ENCODE measurements at places on chromosomes 6 and 20. TPM values are rescaled to one million over a fixed set of nuclear protein-coding genes. Genes with fewer than 3 reads are reported as not detected.

SMPDL3A gene
- not detected for polyA plus RNA-seq

CTCFL gene
- polyA plus RNA-seq, result 0.20 TPM

COL11A2 gene
- 0.03 TPM for polyA plus RNA-seq

RBM24 gene
- 0.09 TPM for polyA plus RNA-seq

ISM1 gene
- not detected for polyA plus RNA-seq

BANF2 gene
- polyA plus RNA-seq, result not detected

TPBG gene
- polyA plus RNA-seq, result 0.66 TPM

ZNF311 gene
- not detected for polyA plus RNA-seq

MPIG6B gene
- polyA plus RNA-seq, result not detected

- no peak for DNase-seq
These were observed 18.8 kb downstream of the SAMHD1 start for GRCh38 chr20:36932476-36933426.

DNA sequence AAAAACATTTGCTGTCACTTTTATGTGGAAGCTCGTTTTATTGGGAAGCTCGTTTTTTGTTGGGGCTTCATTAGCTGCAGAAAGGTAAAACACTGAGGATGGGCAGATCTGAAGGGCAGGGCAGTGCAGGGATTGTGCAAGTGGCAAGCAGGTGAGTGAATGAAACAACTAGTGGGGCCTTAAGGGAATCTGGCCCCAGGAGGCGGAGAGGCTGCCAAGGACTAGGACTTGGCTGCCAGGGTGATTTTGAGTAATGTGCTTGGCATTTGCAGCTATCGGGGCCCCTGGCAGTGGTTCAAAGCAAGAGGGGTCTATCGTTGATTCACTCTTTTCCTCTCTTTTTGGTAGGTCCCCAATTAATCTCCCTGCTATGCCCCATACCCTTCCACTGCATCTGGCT is 11.5 kb downstream of the IL22RA2 start:
- DNase-seq, result no peak

GRCh38 chr6:15796844-15797243 is 134.0 kb upstream of the DTNBP1 start:
- DNase-seq, result no peak

DNA sequence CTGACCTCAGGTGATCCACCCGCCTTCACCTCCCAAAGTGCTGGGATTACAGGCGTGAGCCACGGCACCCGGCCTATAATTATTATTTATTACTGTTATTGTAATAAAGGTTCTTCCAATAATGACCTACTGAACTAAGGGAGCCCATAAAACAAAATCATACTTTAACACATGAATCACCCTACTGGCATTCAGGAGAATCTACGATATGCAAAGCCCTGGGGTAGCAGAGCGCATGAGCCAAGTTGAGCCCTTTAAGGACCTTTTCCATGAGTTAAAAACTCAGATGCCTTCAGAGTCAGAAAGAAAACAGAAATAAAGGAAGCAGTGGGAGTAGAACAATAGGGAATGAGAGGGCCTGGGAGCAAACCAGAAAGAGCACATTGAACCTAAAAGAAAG is 41.5 kb downstream of the SNRPB start:
- no peak for DNase-seq

GRCh38 chr6:12842114-12842513 is 125.5 kb downstream of the PHACTR1 start:
- DNase-seq, result no peak

- no peak for DNase-seq
These were observed 2.2 kb downstream of the C20orf204 start for GRCh38 chr20:64038224-64038564.

DNA sequence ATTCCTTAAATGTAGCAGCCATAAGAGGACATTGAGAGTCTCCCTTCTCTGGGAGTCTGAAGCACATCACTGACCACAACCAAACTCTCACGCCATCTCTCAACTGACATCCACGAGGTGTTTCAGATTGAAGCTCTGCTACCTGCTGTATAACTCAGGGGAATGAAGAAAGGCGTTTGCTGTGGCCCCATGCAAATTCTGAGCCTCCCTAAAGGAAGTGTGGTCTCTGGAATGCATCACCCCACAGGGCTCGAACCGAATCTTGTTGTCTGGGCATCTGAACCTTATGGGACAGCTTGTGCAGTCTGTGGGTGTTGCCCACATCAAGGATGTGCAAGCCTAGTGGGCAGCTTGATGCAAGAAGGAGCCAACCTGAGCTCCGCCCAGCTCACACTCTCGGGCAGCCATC is 10.9 kb downstream of the PMEPA1 start:
- DNase-seq, result no peak

DNA sequence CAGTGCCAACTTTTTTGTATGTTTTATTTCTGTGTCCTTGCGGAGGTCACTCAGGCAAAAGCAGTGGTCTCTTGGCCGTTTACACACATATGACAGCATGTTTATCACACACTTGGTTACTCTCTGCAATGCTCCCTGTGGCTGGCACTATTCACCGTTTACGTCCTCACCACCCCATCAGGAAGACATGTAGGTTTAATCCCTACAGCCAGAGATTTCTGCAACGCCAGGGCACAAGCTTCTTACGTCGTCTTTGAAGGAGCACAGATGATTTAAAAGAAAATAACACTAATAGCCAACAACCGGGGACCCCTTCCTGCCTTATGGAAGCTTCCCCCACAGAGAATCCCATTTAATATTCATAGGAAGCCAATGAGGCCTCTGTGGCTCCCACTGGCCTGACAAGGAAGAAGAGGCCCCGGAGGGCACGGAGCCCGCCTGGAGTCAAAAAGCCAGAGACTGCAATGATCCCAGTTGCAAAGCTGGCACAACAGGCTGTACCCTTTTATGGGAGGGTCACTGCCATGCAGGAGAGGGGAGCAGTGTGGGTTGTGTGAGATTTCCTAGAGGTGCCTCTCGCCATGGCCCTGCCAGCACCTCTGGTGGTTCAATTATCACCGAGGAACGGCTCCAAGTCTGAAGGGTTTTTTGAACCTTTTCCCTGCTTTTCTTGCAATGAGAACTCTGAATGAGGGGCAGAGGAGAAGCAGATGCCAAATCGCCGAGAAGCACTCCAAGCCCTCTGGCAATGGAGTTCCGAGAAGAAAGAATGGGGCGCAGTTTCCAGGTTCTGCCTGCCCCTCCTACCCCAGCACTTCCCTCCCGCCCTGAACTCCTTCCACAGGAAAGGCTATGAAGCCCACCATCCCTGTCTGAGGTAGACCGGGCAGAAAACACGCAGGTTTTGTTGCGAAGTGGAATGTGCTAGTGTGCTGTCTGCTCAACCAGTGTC is 96.2 kb downstream of the THBS2 start:
- no peak for DNase-seq

- DNase-seq, result no peak
These were observed 22.2 kb downstream of the CHMP4B start for GRCh38 chr20:33833333-33833732.

DNA sequence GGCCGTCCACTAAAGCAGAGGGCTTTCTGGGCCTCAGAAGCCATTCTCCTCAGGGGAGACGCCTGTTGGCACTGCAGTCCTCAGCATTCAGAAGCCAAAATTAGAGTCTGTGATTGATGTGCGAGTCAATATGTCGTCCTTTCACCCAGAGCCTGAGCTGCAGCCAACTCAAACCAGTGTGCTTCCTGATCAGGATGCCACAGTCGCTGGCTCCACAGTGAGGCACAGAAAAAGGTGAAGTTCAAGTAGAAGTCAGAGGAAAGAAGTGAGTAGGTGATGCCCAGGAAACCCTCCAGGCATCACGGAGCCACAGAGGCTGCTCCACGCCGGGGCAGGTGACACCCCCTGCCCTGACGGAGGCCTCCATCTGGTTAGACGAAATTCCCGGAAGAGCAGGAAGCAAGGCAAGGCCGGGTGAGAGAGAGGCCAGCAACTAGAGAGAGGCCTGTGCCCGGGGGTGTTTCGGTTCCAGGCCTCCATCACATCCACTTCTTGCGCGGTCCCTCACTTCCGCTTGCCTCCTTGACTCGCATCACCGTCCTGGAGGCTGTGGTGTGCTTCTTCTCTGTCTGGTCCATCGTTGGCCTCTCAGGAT is 177.7 kb upstream of the SNX9 start:
- no peak for DNase-seq

DNA sequence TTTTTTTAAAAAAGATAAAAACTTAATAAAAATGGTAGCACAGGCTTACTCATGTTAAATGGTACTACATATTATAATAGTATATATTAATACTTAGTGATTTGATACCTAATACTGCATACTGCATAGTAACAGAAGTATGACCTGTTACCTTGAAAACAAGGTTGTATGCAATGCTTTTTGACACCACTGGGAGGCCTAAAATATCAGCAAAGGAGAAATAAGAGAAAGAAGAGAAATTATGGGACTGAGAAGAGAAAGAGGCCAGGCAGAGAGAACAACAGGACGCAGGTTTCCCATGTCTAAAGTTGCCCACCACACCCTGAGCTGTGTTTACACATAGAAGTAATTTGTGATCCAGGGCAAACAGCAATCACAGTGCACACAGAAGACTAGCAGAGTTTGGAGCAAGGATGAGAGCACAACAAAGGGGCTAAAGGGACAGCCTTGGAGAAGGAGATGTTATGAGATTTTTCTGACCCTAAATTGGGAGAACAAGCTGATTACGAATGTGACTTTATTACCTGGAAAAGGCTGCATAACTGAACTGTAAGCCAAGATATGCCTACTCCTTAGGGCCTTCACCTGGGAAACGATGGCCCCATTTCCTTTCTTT is 73.2 kb downstream of the ROS1 start:
- DNase-seq, result no peak
